ENCODE measurements at places on chromosomes 4 and X. TPM values are rescaled to one million over a fixed set of nuclear protein-coding genes. Genes with fewer than 3 reads are reported as not detected.

DNA sequence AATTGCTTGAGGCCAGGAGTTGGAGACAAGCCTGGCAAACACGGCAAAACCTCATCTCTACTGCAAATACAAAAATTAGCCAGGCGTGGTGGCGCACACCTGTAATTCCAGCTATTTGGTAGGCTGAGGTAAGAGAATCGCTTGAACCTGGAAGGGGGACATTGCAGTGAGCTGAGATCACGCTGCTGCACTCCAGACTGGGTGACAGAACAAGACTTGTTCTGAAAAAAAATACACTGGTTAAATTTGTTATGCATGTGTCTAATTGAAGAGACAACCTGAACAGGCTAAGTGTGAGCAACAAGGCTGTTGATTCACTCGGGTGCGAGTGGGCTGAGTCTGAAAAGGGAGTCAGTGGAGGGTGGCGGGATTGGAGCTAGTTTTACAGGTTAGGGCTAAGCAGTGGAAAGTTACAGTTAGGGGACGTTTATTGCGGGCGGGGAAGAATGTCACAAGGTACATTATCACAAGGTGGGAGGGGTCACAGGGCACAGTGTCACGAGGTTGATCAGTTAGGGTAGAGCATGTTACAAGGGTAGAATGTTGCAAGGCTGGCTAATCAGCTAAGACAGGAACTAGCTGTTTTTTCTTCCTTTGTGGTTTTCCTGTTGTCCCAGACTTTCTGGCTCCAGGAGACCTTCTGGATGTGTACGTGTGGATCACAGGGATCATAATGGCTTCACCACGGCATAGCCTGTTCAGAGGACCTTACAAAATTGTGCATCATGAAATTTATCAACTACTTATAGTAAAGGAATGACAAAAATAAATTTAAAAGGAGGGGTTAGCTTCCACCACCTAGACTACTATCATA, 115.8 kb downstream of the NAA11 start:
- no peak for DNase-seq

GRCh38 chr4:99947608-99948007, 1.2 kb upstream of the DNAJB14 start:
- no peak for DNase-seq

PPM1K gene
- total RNA-seq = 5.8 TPM

HSPA4L gene
- 5.3 TPM for total RNA-seq

DNA sequence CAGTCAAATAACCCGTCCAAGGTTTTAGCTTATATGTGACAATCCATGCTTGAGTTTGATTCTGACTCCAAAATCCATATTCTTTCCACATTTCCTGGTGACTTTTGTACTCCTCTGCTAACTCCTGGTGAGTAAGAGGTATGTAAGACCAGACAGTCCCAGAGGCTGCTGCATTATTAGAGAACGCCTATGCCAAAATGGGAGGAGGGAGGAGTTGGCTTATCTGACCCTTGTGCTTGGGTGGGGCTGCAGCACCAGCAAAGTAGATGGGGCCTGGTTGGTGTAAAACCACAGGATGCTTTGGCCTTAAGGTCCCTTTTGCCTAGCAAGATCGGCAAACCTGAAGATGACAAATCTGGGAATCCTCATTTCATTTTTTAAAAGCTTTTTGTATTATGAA, 9.1 kb upstream of the RNF212 start:
- no peak for DNase-seq

DNA sequence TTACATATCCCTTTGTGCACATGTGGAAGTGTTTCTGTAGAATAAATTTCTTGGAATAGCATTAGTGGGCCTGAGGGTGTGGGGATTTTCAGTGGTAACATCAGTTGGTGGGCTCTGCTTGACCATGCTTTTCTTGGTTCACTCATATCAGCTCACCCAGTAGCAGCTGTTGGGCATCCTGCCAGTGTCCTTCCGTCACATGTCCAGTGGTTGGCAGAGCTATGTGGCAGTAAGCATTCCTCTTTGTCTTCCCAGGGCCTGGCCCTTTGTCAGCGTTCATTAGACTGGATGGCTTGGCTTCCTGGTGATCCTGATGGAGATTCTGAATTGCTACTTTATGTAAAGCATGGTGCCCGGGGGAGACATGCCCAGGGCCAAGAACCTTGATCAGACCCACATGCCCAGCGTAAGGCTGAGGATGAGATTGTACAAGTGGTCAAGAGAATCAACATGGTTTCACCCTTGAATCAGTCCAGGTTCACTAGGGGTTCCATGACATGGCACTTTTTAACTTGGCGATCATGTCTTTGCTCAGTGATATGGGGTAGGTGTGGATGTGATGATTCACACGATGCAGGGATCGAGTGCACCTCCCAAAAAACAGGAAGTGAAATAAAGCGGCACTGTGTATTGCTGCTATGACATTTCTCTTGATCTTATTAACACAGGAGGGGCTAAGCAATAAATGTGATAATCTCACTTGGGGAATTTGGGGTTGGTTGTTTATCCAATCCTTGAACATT, 72.1 kb upstream of the IGFBP7 start:
- no peak for DNase-seq

TENM3 gene
- total RNA-seq = 37.7 TPM

JADE3 gene
- 6.5 TPM for total RNA-seq

GRCh38 chr4:40875507-40876150, 125.9 kb downstream of the NSUN7 start:
- DNase-seq = no peak

GRCh38 chr4:130322439-130322838, 1226.5 kb downstream of the C4orf33 start:
- DNase-seq = no peak

TCEAL9 gene
- 83.1 TPM for total RNA-seq

HERC5 gene
- 0.05 TPM for total RNA-seq

GRCh38 chr4:120331486-120332370, 265.1 kb upstream of the MAD2L1 start:
- DNase-seq = no peak

GRCh38 chr4:43244688-43245382, 352.3 kb downstream of the GRXCR1 start:
- no peak for DNase-seq

GRCh38 chr4:38562751-38563198, 101.2 kb upstream of the KLF3 start:
- DNase-seq = no peak

MEPE gene
- total RNA-seq = not detected

GRCh38 chr4:136562834-136563233, 969.5 kb downstream of the PCDH18 start:
- no peak for DNase-seq

SSX2B gene
- not detected for total RNA-seq

DNA sequence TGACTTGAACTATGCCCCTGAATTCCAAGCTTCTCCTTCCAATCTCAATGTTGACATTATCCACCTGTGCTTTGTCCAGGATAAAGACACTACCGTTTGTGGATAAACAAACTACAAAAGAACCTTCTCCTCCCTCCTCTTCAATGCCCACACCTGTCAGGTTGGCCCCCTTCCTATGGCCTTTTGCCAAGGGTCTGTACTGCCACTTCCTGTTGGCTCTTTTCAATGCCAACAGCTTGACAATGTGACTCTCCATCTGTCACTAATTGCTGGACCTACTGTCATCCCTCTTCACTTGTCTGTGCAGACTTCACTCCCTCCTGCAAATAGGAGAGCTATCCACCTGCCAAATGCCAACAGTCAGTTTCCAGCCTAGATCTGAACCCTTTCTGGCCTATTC, 35.8 kb upstream of the MID1 start:
- DNase-seq = no peak

DNA sequence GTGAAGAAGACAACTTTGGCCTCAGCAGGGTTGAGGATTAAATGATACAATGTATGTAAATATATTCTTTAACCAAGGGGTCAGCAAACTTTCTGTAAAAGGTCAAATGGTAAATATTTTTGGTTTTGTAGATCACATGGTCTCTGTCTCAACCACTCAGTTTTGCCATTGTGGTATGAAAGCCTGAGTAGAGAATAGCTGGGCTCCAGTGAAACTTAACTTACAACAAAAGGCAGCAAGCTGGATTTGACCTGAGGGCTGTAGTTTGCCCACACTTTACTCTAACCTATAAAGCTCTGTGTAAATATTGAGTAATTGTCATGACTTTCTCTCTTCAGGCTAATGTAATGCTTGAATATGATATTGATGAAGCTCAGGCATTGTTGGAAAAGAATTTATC, 19.6 kb downstream of the VBP1 start:
- DNase-seq = no peak

SH2D1A gene
- total RNA-seq = not detected

TRIM75 gene
- not detected for total RNA-seq

- DNase-seq = no peak
These were observed 4.8 kb downstream of the PROM1 start for GRCh38 chr4:16079046-16079445.

- no peak for DNase-seq
These were observed 1228.2 kb upstream of the ADGRL3 start for GRCh38 chr4:59971952-59972351.

DNA sequence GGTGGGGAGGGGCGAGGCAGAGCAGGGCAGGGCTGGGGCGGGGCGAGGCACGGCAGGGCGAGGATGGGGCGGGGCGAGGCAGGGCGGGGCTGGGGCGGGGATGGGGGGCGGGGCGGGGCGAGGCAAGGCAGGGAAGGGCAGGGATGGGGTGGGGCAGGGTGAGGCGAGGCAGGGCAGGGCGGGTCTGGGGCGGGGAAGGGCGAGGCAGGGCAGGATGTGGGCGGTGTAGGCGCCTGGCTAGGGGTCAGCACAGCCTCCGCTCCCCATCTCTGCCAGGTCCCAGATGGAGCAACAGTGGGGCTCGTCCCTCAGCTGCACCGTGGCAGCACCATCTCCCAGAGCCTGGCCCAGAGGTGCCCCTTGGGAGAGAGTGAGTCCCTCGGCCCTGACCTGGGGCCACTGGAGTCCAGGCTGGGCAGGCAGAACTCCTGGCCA, 4.2 kb upstream of the SRPK3 start:
- DNase-seq = no peak

- no peak for DNase-seq
These were observed 1176.7 kb downstream of the NLGN4X start for GRCh38 chrX:5051831-5052491.

SPP1 gene
- 7.4 TPM for total RNA-seq

DNA sequence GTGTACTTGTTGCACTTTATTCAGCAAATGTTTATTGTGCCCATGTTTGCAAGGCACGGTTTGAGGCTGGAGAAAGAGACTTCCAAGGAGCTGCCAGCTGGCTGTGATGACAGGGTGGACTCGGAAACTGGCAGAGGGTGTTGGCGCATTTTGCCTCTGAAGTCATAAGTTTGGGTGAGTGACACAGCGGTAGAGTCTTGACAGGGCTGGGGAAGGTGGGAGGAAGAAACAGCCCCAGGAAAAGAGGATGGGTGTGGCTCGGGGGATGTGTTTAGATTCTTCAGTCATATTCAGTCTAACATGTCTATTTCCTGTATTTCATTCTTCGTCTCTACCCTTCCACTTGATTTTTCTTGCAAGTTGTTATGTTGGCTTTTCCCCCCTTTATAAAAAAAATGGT, 77.0 kb upstream of the STOX2 start:
- DNase-seq = no peak

DNA sequence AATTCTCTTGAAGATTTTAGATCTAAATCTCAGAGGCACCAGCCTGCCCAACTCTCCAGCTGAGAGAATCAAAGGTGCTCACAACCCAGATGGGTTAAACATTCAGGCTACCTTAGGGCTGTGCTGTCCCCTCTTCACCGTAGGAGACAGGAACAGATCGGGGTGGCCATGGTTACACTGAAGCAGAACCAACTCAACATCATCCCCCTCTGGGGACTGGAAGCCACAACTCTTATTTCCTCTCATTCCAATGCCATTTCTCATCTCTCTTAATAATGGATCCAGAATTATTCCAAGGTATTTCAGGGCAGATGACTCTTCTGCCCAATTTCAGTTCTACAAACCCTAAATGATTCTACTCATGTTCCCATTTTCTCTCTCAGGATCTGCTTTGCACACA, 109.7 kb downstream of the NKX6-1 start:
- DNase-seq = no peak

HSFX3 gene
- not detected for total RNA-seq

DNA sequence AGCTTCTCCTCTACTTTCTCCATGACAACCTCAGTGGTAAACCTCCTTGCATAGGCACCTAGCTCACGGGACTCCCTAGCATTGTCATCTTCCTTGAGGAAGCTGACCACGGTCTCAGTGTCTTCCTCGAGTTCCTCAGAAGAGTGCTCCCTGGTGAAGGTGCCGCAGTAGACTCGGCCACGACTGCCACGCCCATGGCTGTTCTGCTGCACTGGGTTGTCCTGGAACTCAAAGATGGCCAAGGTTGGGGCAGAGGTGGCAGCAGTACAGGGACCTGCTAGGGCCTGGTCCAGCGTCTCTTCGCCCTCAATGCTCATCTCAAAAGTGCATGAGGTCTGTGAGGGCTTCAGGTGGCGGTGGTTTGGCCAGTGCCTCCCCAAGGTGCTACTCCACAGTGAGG, 147.9 kb upstream of the ARHGEF9 start:
- no peak for DNase-seq

DNA sequence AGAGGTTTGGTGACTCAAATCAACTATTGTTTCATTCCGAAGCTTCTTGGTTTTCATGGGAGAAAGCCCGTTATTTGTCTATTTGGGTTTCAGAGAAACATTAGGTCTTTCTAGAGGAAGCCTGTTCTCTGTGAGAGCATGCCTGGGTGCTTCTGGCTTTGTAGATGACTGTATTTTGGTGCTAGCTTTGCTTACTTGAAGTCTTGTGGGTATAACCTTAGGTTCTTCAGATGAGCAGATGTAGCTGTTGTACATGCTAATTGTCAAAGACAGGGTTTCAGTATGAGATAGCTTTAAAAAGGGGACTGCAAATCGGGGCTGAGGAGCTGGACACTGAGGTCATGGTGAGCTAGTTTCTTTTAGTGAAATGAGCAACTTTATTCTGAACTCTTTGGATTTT, 7.9 kb upstream of the STOX2 start:
- DNase-seq = no peak

DNA sequence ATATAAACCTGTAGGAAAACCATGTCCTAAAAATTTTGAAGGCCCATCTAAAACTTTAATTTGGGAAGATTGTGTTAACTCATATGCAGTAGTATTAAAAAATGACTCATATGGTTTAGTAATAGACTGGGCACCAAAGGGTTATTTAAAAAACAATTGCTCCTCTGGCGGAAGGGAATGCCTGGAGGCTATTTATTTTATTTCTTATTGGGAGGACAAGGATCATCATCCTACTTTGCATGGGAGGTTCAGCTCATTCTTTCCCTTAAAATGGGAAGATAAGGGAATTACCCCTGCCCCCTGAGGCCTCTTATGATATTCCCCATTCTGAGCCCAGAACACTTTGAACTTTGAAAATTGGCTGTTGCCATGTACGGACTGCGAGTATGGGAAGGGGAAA, 29.7 kb upstream of the MGST2 start:
- DNase-seq = no peak

DNA sequence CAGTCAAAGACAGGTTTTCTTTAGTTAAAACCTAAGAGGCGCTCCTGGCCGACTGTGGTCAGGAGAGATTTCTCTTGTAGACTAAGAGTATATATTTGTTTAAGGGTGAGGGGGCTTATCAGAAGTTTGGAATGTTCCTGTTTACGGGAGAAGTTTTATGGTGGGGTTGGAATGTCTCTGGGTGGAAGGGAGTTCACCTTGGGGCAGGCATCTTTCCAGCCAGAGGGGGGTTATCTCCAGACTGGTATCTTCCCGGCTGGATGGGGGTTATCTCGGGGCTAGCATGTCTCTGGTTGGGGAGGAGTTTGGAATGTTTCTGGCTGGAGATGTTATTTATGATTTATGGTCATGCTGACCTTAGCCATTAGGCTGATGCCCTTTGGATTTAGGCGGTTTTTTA, 116.0 kb downstream of the COX7B2 start:
- DNase-seq = no peak
